HTR-8/SVneo (cell line): ENCODE measurements at places on chromosomes 12 and 14.

GRCh38 chr14:28719130-28719529, 47.5 kb upstream of the FOXG1 start:
- DNase-seq, result no peak

DNA sequence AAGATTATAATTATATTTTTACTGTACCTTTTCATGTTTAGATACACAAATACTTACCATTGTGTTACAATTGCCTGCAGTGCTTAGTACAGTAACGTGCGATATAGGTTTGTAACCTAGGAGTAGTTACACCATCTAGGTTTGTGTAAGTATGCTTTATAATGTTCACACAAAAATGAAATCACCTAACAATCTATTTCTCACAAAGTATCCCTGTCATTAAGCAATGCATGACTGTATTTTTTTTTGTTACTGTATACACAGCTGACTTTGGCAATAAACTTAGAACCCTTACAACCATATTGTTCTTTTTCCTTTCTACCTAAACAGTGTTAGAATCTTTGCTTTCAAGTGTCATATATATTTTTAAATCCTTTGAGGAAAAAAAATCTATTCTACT, 303.0 kb upstream of the E2F7 start:
- no peak for DNase-seq

GRCh38 chr12:16828891-16829290, 222.9 kb upstream of the LMO3 start:
- DNase-seq, result no peak

GRCh38 chr12:53225635-53226424, 6.2 kb downstream of the RARG start:
- no peak for DNase-seq

DNA sequence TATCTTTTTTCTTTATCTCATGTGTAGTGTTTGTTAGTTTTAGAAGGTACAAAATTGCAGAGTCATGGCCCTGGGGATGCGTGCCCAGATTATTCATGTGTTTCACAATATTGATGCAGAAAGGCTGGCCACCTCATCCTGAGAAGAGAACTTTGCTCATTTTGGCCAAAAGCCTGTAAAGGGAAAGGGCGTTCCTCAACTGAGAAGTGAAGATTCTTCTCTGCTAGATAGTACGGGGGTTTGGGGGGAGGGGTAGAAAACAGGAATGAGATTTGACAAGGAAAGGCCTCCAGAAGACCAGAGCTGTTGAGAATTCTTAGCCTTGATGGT, 1.7 kb downstream of the MGST1 start:
- no peak for DNase-seq

GRCh38 chr14:54652188-54652587, 85.3 kb downstream of the SAMD4A start:
- peak; percentile 94 for DNase-seq

- no peak for DNase-seq
Observed at GRCh38 chr12:92619026-92619425, 83.8 kb upstream of the PLEKHG7 start.

DNA sequence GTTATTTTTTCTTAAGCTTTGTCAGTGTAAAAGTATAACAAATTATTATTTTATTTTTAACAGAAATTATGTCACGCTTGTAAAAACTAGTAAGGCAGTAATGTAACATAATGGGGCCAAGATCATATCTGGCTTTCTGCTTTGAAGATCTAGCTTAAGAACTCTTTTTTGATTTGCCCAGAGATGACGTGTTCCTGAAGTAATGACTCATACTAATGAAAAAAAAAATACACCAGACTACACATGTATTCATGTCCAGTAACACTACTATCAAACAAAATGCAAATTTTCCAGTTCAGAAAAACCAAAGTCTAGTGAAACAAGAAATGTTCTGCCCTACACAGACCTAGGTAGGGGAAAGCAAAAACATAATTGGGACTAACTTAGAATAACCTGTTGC, 432.2 kb upstream of the ATXN7L3B start:
- DNase-seq, result no peak

DNA sequence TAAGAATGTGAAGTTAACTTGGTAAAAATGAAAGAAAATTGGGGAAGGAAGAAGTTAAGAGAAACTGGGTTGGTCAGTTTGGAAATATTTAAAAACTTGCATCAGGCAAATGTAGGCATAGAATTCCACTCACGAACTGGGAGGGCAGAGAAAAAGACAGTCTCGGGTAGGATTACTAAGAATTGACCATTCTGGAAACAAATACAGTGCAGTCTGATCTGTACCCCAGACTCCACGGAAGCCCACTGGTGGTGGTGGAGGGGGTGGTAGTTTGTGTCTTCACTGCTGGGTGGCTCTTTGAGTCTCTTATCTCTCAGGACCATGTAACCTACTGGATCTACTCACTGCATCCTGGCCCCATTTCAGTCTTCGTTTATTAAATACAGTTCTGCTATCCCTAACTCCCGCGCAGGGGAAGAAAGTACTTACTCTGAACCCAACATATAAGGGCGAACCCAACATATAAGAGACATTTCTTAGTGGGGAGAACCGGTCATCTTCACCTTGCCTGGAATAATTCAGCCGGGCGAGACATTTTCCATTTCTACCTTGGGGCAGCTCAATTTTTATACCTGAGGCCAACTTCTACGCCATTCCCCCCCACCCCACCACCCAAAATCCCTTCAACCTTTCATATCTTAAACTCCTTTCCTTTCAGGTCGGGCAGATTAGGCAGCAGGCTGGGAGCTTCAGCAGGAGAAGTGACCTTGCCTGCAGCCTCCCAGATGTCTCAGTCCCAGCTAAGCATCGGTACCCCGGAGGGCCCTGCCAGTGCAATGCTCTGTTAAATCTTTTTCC, 1.7 kb downstream of the SLC2A3 start:
- DNase-seq, result no peak

DNA sequence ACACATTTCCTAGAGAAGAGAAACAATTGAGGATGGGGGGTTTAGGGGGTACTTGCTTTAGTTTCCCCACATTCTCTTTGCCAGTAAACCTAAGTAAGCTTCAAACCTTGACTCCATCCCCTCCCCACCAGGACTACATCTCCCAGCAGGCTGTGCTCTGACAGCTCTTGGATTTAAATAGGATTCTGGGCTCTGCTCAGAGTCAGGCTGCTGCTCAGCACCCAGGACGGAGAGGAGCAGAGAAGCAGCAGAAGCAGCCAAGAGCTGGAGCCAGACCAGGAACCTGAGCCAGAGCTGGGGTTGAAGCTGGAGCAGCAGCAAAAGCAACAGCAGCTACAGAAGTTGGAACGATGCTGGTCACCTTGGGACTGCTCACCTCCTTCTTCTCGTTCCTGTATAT, 20.6 kb downstream of the RDH12 start:
- peak; percentile 69 for DNase-seq

DNA sequence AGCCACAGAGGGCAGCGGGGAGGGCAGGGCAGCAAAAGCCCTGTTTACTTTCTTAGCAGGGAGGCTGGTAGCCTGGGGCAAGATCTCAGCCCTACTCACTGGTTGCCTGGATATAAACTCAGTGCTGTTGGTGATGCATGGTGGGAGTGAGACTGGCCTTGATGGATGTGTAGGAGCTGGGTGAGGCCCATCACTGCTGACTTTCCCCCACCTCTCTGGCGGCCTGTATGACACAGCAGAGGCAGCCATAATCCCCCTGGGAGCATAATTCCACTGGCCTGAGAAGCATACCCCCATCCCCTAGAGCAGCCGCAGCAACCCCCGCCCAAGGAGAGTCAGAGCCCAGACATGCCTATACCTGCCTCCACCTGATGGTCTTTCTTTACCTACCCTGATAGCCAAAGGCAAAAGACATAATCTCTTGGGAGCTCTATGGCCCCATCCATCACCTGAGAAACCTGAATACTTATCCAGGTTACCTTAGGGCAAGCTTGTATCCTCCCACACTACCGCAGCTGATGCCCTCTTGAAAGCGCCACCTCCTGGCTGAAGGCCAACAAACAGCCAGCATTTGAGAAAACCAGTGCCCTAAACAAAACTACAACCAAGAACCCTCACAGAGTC, 59.3 kb downstream of the DNAI7 start:
- DNase-seq, result no peak

DNA sequence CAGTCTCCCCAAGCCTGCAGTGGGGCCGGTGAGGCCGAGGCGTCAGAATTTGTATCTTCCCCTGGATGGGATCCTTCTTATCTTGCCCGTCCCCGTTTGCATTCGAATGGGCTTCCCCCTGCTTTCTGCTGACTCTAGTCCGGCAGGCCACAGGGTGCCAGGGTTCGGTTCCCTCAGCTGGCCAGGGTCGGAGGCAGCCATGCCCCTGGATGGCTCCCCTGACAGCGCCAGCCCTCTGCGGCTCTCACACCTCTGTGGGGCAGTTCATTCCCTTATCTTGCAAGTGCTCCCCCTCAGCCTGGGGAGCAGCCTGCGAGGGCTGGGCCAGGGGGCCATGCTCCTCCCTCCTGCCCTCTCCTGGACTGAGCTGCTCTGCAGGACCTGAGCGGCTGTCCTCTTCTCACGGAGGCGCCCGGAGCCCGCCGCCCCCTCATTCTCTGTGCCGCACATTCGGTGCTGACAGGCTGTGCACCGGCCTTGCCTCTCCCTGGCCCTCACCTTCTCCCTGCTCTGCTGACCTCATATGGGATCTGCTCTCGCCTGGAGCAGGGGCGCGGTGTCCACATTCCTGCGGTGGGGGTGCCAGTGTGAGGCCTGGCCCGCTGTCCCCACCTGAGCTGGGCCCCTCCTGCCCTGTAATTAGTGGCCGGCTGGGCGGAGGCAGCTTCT, 32.8 kb downstream of the KIF26A start:
- no peak for DNase-seq

GRCh38 chr12:34389378-34390170, 367.3 kb downstream of the ALG10 start:
- DNase-seq, result no peak

- DNase-seq, result no peak
Observed at GRCh38 chr12:116603546-116604177, 44.5 kb downstream of the MAP1LC3B2 start.
